ENCODE measurements at places on chromosomes 2 and 18.

GRCh38 chr2:72212486-72212855, 64.8 kb upstream of the CYP26B1 start:
- no peak for DNase-seq

- DNase-seq, result no peak
Observed at GRCh38 chr2:20616341-20616871, 34.5 kb downstream of the HS1BP3 start.

DNA sequence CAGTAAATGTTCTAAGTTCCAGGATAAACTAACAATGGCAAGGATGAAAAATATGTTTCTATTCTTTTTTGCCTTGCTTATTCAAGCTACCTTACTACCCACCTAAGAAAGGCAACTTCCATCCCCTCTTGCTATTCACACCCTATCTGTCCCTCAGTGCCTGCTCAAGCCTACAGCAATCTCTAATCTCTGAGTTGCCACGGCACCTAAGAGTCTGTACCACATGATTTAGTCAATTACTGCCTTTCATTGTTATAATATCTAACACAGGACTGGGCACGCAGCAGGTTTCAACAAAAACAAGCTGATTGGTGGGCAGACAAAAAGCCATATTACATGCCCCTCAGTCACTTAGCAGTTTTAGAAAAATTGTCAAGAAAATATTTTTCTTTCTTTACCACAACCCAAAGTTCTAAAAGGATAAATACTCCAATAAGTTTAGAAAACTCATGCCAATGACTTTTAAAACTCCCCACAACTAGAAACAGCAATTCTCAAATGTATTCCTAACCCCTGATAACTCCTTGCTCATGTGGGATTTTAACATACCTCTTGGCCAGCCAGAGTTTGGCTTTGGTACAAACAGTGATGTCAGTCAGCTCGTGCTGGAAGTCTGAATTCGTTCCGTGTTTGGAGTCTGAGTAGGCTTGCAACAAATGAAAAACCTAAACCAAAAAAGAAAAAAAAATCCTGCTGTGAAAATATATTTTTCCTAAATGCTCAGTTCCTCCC, 117.3 kb upstream of the ZFP36L2 start:
- no peak for DNase-seq

GRCh38 chr2:222256250-222256649, 42.5 kb downstream of the PAX3 start:
- no peak for DNase-seq

DNA sequence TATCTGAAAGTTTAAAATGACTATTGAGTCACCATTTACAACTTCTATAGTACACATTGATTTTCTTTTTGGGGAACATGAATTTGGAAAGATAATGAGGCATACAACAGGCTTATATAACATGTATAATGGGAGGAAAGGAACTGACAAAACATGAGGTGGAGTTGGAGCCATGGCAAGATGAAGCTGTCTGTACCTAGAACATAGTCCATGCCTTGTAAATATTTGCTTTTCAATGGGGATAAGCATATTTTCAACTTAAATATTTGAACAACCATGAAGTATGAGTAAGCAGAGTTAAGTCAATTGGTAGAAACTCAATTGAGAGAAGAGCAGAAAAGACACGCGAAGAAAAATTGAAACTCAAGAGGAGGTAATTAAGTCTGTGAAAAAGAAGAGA, 37.1 kb upstream of the GALNT13 start:
- no peak for DNase-seq

Measured in stimulated activated CD4-positive, alpha-beta T cell treated with anti-CD3 and anti-CD28 coated beads, Interleukin-4, amount 100 ng/mL, for 24 hours (primary cell).